ENCODE measurements at places on chromosomes 1 and 21.
A peak's percentile ranks its signal among the peaks of the same experiment; 100 is the strongest.

DNA sequence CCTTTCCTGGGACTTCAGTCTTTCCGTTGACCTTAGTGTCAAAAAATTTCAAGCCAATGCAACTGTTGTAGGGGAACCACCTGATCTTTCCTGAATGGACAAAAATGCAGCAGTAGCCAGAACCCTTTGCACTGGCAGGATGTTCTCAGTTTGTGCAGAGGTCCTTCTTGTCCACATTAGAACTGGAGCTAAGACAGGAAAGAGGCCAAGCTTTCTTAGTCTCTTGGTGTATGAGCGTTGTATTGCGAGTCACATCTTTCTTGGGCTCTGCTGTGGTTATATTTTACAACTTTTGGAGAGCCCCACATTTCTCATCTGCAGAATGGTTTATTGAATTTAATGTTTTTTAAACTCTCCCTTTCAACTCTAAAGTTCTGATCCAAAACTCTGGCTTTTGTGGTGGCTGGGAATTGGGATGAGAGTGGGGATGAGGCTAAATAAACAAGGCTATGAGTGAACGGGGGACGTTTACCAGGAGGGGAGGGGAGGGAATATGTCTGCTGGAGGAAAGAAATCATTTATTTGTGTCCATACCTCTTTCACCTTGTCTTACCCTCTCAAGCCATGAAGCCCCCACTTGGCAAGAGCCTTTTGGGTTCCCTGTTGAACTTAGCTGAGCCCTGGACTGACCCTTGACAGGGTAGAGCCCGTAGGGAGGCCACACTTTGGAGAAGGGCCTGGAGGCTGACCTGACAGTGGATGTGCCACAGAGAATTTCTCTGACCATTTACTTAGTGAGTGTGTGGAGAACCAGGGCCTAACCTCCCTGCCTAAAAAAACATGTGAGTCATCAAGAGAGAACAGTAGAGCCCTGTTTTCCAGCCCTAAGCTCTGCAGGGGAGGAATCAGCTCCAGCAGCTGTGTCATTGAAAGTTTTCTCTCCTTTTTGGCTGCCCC lies 586 bp downstream of the CHI3L2 start:
- DNase-seq = peak; percentile 82

DNA sequence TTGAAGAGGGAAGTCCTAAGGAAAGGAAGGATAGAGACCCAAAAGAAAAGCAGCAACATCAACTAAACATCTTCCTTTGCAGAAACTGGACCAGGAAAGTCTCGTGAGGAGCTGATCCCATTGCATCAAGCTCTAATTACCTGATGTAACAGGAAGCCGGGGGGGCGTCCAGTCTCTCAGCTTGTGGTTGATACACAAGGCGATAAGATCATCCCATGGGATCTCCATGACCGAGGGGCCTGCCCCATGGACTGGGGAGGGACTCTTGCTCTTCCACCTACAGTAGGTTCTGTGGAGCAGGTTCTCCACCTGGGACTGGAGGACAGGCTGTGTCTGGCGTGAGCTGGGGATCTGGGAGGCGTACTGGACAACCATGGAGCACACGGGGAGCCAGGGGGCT lies 14.8 kb upstream of the LSS start:
- no peak for DNase-seq

GRCh38 chr1:16717336-16718098 lies 22.8 kb upstream of the RNU1-4 start:
- DNase-seq = no peak

- no peak for DNase-seq
These were observed 49.2 kb upstream of the GJA8 start for GRCh38 chr1:147853391-147853790.

DNA sequence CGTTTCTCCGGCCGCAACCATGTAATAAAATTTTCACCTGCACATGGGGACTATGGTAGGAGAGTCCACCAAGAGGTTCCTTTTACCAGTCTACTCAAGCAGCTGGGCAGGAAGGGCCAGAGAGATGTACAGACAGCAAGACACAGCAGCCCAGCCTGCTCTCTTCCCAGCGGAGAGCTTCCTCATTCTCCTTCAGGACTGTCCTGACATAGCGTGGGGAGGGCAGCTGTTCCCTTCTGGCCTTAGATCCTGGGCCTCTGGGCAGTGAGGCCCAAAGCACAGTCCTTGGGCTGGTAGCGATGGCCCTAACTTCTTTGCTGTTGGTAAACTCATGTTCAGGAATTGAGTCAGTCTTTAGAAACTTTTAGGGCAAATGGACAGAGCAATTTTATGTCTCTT lies 89.1 kb downstream of the BCAR3 start:
- DNase-seq = no peak

- DNase-seq = no peak
These were observed 129.5 kb upstream of the DSCAM start for GRCh38 chr21:40976198-40977109.

DNA sequence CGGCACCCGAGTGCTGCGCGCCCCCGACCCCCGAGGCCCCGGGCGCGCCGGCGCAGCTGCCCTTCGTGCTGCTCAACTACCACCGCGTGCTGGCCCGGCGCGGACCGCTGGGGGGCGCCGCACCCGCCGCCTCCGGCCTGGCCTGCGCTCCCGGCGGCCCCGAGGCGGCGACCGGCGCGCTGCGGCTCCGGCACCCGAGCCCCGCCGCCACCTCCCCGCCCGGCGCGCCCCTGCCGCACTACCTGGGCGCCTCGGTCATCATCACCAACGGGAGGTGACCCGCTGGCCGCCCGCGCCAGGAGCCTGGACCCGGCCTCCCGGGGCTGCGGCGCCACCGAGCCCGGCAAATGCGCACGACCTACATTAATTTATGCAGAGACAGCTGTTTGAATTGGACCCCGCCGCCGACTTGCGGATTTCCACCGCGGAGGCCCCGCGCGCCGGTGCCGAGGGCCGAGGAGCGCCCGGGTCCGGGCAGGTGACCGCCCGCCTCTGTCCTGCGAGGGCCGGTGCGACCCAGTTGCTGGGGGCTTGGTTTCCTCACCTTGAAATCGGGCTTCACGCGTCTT lies 49.0 kb downstream of the SIM2 start:
- no peak for DNase-seq

GRCh38 chr1:160877221-160877620 lies 7.8 kb downstream of the ITLN1 start:
- no peak for DNase-seq

GRCh38 chr1:3904843-3905185 lies 4.7 kb upstream of the C1orf174 start:
- no peak for DNase-seq
